ENCODE measurements at places on chromosomes 2 and 18.

GRCh38 chr2:193837111-193837738 lies 1642.5 kb upstream of the TMEFF2 start:
- DNase-seq, result no peak

DNA sequence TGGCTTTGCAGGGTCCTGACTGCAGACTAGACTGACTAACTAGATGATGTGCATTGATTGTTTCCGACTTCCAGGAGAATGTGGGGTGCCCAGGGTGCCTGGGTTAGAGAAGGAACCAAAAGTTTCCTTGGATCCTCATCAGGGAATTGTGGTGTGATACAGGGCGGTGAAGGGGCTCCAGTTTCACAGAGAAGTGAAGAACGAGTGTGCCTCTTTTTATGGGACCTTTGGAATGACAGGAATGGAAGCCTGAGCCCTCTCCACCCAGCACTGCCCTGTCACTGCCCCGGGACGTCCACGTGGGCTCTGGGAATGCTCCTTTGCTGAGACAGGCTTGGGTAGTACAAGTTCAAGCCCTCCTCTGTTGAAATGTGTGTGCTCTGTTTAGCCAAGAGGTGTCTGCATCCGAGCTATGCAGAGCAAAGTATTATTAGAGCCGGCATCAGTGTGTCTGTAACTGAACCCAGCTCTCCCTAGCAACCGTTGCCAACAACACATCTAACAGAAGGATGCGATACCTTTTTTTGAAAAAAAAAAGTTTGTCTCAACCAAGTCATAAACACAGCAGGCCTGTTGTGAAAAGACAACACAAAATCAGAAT lies 183.6 kb downstream of the SMAD7 start:
- DNase-seq, result no peak

GRCh38 chr2:100620481-100620880 lies 57.7 kb downstream of the PDCL3 start:
- no peak for DNase-seq

DNA sequence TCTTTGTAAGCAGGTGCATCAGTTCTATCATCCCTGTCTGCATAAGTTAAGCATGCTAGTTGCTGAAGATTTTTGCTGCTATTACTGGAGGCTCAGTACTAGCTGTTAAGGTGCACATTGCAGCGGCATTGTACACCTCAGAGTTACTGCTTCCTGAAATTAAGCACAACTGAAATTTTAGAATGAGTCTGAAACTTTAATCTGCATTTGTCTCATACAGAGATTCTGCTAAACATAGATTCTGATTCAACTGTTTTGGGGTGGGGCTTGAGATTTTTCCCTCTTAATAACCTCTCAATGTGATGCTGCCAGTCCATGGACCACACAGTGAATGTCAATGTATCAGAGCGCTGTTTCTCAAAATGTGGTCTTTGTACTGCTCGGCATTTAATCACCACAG lies 585.7 kb upstream of the GCFC2 start:
- no peak for DNase-seq

DNA sequence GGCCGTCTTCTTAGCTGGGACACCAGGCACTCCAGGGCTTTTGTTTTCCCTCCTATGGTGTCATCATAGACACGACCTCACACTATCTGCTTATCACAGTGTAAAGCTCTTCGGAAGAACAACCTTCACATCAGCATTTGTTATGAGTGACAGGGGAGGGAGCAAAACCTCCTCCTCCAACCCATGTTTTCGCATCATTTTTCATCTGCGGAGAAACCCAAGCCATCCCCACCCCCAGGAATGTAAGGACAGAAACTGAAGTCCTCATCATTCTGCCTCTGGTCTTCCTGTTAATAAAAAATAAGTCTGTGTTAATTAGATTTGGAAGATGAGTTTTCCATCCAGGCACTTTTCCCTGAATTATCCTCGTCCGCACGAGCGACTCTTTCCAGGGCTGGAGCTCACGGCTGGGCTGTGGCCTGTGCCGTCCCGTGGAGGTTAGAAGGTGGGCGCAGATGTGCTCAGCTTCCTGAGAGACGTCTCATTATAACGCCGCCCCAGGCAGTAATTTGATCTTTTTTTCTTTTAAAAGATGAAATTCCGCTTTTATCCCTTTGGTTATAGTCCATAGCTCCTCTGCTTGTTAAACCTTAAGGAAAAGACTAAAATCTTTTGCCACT lies 101.6 kb upstream of the TMEM18 start:
- no peak for DNase-seq

DNA sequence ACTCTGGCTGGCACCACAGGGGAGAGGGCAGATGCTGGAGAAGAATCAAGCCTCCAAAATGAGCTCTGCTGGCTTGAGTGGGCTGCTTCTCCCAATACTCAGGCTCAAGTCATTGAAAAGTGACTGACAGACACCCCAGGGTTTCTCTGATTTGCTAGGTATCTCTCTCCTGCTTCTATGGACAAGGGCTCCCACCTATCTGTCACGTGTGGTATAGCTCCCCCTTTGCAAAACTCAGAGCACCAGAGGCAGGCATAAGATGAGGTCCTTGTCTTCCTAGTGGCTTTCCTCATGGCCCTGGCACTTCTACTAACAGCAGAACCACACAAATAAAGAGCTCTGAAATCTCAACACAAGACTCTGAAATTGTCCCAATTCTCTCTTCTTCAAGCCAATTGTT lies 105.2 kb downstream of the GALNT14 start:
- no peak for DNase-seq

- DNase-seq, result no peak
Observed at GRCh38 chr2:230910546-230911177, 14.4 kb downstream of the GPR55 start.

GRCh38 chr2:120110507-120110906 lies 97.6 kb downstream of the EPB41L5 start:
- no peak for DNase-seq

DNA sequence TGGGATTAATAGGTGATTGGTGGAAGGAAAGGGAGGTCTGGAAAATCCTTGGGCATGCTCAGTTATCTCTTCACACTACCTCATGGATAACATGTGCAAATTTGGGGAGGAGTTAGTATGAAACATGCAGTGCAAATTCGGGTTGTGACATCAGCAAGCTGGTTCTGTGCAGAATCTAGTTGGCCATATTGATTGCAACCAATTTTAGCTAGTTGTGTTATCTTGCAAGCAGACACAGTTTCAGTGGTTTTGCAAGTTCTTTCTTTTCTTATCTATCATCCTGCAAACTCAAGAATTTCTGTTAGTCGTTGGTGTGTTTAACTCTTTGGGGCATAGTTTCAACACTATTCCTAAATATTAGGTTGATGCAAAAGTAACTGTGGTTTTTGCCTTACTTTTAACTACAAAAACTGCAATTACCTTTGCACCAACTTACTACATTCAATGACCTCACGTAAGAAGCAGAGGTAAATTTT lies 135.4 kb downstream of the PTH2R start:
- DNase-seq, result no peak

GRCh38 chr2:27966466-27966865 lies 75.9 kb downstream of the BABAM2 start:
- no peak for DNase-seq

DNA sequence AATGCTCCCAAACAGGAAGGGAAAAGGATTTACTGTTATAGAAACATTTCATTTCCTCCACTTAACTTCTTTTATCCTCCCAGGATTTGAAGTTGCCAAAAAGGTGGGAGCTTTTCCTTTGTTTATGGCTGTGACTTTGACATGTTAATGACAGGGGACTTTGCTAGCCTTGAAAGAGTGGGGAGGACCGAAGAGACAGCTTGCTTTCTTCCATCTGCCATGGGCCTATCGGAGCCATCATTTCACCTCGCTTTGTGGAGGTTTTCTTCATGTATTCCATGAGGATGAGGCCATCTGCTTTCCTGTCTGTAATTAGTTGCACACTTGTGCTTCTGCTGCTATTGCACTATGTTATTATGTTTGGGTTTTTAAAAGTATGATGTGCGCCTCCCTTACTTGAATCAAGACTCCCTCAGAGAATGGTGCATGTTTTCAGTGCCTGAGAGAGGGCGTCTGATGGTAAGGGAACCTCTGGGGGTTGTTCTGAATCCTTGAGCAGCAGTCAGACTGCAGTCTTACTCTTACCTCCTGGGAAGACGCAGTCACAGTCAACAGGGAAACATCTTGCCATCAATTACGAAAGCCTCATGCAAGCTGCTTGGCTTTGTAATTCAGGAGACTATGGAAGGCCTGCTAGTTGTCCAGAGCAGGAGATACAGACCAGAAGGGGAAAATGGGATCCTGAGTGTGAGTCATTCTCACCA lies 173.3 kb upstream of the MGAT5 start:
- DNase-seq, result no peak

- no peak for DNase-seq
Observed at GRCh38 chr18:363301-364085, 95.6 kb upstream of the THOC1 start.

DNA sequence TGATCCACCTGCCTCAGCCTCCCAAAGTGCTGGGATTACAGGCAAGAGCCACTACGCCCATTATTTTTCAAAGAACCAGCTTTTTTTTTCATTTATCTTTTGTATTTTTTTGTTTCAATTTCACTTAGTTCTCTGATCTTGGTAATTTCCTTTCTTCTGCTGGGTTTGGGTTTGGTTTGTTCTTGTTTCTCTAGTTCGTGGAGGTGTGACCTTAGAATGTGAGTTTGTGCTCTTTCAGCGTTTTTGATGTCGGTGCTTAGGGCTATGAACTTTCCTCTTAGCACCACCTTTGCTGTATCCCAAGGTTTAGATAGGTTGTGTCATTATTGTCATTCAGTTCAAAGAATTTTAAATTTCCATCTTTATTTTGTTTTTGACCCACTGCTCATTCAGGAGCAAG lies 86.7 kb upstream of the MSTN start:
- no peak for DNase-seq

DNA sequence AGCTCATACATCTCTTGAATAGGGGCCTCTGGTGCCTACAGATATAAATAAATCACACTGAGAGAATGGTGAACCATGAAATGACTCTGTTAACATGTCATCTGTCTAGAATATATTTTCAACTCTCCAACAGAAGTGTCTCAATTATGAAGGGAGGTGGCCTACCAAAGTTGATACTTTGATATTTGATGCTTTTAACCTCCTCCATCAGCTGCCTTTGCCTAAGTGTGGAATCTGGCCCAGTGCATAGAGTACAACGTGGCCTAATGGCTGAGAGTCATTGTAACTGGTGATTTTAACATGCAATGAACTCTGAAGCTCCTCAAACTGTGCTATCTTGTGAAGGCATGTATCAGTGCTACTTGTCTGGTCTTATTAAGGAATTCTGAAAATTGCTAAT lies 93.4 kb downstream of the MYO3B start:
- DNase-seq, result no peak

DNA sequence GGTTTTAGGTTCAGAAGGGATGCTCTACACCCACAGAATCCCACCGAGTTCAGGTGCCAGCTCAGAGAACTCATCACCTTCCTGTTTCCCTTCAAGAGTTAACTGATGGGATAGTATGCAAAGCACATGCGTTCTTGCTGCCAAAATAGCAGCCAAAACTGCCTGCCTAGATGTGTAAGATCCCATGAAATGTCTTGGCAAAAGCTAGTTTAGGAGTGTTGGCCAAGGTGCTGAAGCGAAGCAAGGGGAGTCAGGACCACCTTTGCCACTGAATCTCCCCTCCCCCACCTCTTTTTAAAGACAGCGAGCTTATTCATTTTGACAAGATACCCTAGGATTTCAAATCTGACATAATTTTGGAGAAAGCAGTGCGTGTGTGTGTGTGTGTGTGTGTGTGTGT lies 2.1 kb downstream of the DOCK10 start:
- DNase-seq, result no peak

GRCh38 chr2:85590950-85591349 lies 4.6 kb upstream of the RNF181 start:
- DNase-seq, result no peak

- DNase-seq, result no peak
Observed at GRCh38 chr2:151782378-151783132, 45.7 kb downstream of the ARL5A start.

DNA sequence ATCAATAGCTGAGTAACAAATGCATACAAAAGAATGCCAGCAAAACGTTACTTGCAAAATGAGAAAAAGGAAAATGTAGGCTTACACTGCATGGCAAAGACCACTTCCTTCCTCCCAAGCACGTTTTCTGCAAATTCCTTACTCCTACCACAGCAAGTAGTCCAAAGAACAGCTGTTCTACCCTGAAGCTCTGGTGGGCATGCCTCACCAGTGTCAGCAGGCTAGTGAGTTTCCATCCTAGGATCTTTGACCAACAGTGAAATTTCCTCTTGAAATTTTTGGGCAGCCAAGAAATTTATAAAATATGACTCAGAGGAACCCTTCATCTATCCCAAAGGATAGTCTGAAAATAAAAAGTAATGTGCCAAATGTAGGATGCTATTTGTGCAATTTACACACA lies 123.9 kb downstream of the ZNF532 start:
- no peak for DNase-seq

GRCh38 chr2:77086478-77086877 lies 435.7 kb downstream of the LRRTM4 start:
- DNase-seq, result no peak

GRCh38 chr2:41595240-41595639 lies 452.6 kb upstream of the PKDCC start:
- no peak for DNase-seq

DNA sequence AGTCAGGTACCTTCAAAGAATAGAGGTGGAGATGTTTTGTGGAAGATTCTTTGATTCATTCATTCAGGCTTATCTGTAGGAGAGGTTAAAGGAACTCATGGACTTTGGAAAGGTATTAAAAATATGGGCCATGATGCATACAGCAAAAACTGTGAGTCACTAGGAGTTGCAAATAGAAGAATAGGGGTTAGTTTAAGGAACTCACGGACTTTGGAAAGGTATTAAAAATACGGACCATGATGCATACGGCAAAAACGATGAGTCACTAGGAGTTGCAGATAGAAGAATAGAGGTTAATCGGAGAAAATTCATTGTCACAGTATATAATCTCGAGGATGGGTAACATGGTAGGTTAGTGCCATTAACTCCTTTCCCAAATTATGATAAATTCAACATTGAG lies 41.2 kb downstream of the SLC9A2 start:
- DNase-seq, result no peak

GRCh38 chr2:230793572-230794359 lies 71.0 kb upstream of the ITM2C start:
- peak; percentile 68 for DNase-seq

DNA sequence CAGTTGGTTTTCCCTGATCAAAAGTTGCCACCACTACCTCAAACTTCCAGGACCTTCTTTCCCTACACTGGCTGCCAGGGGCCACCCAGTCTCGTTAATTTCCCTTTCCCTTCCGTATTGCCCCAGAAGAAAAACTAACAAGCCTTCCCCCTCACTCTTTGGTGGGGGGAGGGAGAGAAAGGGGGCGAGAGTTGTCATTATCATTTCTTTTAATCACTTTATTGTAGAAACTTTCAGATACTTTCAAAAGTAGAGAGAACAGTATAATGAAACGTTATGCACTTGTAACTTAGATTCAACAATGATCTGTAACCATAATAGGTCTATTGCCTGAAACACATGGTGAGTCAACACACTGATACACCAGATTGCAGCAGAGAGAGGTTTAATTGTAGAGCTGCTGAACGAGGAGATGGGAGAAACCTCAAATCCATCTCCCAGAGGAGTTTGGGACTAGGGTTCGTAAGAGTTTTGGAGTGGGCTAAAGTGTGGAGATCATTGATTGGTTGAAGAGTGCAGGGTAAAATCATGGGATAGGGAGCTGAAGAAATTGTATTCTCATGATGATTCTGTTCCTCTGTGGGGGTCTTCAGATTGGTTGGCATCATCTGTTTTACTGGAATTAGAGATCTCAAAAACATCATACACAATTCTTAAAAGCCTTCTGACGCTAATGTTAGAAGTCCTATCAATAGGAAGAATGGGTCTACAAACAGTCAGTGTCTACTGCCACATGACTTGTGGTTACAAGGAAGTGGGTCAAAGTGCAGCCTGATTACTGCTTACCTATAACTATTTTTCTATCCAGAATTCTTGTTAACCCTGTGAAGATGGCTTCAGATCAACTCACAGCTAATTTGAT lies 2.6 kb upstream of the RNF149 start:
- no peak for DNase-seq
